ENCODE measurements at places on chromosomes 16 and 17. TPM values are rescaled to one million over a fixed set of nuclear protein-coding genes. Genes with fewer than 3 reads are reported as not detected.

GRCh38 chr17:7177191-7177953, 1.8 kb downstream of the ASGR1 start:
- DNase-seq = peak; percentile 25

PTX4 gene
- total RNA-seq = 0.18 TPM

DNA sequence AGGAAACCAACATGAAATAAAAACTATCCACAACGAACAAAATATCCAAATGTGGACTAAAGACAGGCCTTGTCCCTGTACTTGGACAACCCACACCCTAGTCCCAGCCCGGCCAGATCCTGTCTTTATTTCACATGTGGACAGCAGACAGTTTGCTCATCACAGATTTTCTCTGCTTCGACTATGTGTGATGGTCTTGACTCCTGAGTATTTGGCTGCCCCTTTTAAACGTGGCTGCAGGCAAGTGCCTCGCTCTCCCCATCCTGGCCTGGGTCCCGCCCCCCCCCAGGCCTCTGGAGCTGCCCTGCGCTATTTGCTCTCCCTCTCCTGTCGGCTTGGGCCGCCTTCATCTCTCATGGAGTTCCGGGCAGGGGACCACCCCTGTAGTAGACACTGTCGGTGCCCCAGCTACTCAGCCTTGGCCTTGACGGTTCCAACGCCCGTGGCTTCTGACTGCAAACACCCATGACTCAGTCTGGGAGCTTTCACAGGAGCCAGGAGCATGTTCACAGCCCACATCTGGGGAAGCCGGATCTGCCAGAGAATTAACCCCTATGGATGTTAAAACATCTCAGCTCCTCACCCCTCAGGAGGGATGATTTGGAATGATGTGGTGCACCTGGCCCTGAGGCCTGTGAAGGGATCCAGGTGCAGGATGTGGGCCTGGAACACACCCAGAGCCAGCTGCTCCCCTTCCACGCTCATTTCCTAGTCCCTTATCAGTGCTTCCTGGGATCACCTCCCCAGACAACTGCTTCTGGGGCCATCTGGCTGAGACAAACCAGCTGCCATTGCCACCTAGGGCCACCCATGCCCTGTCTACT, 229.7 kb upstream of the RPL38 start:
- no peak for DNase-seq

HBZ gene
- not detected for total RNA-seq

DNA sequence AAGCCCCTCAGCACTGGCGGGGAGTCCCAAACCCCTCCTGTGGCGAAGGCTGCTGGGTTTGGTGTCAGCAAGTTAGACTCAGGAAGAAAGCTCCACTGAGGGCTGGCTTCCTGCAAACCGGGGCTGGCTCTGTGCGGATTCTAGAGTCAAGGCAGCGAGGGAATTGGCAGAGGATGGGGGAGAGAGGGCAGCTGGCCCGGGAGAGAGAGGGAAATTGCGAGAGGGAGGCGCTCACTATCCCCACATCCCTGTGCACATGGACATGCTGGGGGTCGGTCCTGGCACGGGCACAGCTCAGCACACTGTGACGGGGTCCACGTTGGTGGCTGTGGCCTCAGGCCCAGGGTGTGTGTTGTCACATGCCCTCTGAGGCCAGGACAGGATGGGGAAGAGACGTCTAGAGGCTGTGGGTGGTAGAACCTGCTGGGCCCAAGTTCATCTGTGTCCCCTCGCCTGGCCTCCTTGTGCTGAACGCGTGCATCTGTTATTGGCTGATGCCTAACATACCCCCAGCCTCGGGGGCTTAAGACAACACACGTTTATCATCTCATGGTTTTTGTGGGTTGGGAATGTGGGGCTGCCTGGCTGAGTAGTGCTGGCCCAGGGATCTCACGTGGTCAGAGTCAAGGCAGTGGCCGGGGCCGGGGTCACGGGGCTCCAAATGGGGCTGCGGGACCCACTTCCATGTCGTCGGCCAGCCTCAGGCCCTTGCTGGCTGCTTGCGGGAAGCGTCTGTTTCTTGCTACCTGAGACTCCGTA, 16.7 kb upstream of the JPH3 start:
- DNase-seq = no peak

GRAP gene
- 77.6 TPM for total RNA-seq
